Stimulated activated CD4-positive, alpha-beta T cell treated with anti-CD3 and anti-CD28 coated beads, Interleukin-2, amount 100 ng/mL, for 24 hours (primary cell): ENCODE measurements at places on chromosomes 5 and 9.

GRCh38 chr9:128721487-128722010, 2.4 kb downstream of the ZDHHC12 start:
- no peak for DNase-seq

DNA sequence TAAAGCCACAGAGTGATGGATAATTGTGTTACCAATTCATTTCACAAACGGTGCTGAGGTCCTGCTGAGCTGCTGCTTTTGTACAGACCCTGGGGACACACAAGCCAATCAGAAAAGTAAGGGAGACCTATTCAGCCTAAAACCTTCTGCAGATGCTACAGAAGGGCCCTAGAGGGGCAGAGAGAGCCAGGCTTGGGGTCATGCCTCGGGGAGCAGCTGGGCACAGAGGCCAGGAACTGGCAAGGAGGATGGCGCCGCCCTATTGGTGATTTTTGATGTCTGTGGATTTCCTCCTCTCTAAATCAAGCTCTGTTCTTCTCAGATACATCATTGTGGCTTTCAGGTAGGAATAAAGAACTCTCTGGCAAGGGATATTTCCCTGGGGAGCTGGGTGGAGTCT, 181.9 kb downstream of the ZNF462 start:
- no peak for DNase-seq

GRCh38 chr5:132073231-132074013, at the start of gene CSF2:
Gene CSF2 (plus strand): TSS chr5:132073789. CDS start chr5:132073824, 35 bp downstream.
- no peak for DNase-seq

GRCh38 chr9:34374905-34375552, 1.7 kb downstream of the MYORG start:
- no peak for DNase-seq

DNA sequence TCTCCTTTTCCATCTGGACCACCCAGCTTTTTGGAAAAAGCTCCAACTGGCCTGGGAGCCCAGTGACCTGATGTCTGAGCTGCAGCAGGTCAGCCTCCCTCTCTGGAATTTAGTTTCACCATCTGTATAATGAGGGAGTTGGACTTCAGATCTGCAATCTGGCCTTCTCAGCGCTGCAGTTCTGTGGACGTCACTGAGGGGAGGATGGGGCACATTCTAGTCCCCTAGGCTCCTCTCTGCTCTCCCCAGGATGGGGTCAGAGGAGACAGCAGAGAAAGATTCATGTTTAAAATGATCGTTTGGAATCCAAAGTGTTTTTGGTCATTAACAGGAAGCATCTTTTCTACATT, 10.2 kb downstream of the OR13J1 start:
- DNase-seq = no peak

DNA sequence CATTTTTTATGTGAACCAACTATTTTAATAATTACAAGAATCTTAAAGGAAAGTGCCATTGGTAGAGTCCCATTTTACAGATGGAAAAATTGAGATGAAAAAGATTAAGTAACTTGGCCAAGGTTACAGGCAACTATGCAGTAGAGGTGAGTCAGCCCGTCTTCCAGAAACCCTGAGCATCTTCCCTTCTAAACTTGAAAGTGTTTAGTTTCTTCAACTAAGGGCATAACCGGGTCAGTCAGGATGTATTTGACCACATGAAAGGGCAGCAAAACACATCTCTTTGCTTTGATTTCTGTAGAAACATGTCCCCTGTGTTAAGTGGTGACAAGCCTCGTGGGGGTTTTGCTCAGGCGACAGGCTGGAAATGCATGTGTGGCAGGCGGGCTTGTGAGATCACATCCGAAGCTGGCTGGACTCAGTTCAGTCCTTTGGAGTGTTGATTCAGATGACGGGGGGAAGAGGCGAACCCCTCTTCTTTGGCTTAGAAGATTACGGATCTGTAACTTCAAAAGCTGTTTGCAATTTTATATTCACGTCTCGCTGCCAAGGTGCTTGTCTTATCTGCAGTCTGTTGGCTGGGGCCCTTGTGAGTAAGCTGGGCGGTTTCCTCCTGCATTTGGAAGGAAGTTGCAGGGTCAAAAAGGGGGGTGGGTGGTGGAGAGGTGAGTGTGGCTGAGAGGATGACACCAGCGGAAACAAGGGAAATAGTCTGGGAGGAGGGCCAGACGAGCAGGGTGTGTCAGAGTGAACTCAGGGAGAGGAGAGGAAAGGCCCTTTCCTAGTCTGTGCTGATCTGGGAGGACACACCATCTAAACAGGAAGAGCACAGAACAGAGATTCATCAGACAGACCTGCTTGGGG, 78.9 kb upstream of the RPS23 start:
- peak; percentile 72 for DNase-seq

GRCh38 chr5:86526811-86527348, 90.9 kb upstream of the COX7C start:
- no peak for DNase-seq

DNA sequence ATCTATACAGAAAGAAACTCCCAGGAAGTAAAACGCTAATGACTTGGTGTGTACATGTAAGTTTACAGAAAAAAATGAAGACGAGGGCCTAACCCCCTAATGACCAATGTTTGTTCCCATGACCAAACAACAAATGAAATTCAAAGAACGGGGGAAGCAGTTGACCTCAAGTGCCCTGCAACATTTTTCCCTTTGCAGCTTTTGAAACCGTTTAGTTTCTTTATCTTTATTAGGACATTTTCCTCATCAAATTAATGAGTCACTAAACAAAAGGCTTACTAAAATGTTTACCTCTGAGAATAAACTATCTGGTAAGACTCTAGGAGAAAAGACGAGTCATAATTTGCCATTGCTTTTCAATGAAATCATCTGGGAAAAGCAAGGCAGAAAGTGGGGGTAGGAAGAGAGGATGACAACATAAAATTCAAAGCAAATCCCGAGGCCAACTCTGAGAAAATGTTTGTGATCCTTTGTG, 57.4 kb downstream of the LHFPL2 start:
- no peak for DNase-seq

DNA sequence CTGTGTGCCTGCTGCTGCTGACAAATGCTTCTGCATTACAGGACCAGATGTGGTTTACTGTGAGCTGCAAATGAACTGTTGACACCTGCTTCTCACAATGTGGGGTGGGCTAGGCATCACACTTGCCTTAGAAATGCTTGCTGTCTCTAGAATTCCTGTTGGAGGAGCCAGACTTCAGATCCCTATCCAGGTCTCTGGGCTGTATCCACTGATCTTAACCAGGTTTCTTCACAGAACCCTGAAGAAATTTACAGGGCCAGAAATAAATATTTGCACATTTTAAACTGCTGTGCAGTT, 255.4 kb downstream of the FAM114A2 start:
- DNase-seq = no peak

- no peak for DNase-seq
Observed at GRCh38 chr5:31107091-31107518, 86.4 kb upstream of the CDH6 start.

DNA sequence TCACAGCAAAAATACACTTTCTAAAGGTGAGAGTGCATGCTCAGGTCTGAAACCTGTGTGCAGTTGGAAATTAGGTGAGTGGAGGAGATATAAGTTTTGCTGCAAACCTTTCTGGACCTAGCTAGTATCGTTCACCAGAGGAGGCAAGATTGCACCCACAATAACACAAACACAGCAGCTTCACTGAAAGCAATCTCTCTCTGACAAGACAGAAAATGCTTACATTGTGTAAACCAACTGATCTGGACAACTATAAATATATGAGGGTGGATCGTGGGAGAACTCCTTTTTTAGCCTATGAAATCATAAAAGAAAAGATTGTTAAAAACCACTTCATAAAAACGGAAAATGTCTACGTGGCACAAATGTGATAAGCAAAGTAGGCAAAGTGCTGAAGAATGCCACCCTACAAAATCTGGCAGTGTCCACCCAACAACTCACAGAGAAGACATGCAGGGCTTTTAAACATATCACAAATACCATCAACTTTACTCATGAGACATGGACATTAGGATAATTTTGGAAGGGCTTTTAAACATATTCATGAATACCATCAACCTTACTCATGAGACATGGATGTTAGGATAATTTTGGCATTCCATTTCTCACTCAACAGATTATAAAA, 134.3 kb downstream of the CDH18 start:
- DNase-seq = no peak

GRCh38 chr5:165735388-165735787, 2230.0 kb downstream of the MAT2B start:
- no peak for DNase-seq

- peak; percentile 46 for DNase-seq
Observed at GRCh38 chr5:32173267-32174010, 680 bp downstream of the GOLPH3 start.

GRCh38 chr9:116549061-116549664, 137.9 kb upstream of the TRIM32 start:
- DNase-seq = no peak

- DNase-seq = no peak
Observed at GRCh38 chr5:173735184-173735583, 118.7 kb upstream of the BOD1 start.

DNA sequence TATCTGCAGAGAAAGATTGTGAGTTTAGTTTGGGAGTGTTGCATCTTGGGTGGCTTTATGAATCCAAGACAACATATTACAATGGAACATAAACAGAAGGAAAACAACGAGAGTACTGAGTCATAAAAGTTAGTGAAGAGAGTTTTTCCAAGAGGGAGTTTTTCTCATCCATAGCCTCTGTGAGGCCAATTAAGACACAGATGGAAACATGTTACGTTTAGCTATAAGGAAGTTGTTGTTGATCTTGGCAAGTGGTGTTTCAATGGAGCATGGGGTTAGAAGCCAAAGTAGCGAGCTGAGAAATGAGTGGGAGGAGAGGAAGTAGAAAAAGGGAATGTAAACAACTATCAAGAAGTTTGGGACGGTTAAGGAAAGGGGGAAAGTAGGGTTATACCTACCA, 53.3 kb upstream of the SPATA31D4 start:
- DNase-seq = no peak

GRCh38 chr5:179378441-179379271, 33.4 kb upstream of the ADAMTS2 start:
- DNase-seq = no peak

GRCh38 chr5:96070622-96071225, 109.1 kb upstream of the ELL2 start:
- DNase-seq = no peak

DNA sequence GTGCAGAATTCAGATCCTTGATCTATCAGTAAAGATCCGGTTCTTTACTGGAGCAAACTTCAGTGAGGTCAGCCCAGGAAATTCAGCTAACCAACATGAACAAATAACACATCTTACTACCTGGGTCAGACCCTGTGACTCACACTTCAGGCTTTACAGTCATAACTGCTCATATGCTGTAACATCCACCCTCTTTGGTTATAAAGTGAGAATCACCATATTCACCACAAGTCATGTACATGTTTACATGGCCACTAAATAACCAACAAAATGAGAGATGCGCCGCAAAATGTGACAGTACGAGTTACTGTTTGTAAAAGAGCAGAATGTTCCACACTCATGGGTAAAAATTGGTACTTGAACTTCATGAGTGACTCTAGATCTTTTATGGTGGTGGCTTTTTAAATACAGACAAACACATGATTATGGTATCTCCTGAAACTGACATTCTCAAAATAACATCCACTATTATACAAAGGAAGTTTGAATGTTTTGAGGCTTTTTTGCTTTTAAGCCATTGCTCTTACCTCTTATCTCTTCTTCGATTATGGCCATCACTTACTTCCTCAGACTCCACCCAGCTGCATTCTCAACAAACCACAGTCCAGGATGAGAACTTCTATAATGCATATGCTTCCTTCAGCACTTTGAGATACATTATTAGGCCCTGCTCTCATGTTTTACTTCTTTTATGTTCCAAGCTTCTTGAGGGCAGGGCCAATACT, 516.6 kb downstream of the RAB3C start:
- no peak for DNase-seq

DNA sequence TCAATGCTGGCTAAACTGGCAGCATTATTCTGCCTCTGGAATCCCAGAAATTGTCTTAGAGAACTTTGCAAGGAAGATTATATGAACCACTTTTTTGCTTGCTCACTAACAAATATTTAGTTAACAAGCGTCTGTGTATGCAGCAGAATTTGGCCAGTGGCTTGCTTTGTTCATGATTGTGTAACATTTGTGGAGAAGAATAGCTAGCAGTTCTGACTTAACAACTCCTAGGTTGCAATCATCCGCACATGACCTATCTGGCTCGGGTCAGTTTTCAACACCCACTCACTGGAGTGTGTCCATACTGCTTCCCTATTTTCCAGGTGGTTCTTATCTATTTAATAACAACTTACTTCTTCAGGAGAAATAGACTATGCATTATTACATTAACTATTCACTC, 98.5 kb downstream of the SNX18 start:
- no peak for DNase-seq

GRCh38 chr9:135098400-135099105, 11.1 kb downstream of the OLFM1 start:
- no peak for DNase-seq

- no peak for DNase-seq
Observed at GRCh38 chr9:8724284-8725018, 924.9 kb upstream of the DMAC1 start.

DNA sequence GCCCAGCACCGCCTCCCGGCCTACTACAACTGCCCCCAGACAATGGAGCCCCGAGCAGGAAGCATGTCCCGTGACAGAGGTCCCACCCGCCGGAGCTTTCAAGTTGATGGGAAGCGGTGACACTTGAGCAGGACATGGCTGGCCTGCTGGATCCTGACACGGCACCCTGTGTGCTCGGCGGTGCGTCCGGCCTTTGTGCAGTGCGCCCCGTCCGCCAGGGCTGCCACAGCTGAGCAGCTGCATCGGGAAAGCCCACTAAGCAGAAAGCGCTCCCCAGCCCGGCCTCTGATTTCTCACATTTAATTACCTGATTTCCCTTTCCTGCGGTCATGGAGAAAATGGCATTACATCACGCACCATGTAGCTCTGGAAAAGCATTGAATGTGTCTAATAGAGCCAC, 611.9 kb downstream of the IRX1 start:
- DNase-seq = no peak

DNA sequence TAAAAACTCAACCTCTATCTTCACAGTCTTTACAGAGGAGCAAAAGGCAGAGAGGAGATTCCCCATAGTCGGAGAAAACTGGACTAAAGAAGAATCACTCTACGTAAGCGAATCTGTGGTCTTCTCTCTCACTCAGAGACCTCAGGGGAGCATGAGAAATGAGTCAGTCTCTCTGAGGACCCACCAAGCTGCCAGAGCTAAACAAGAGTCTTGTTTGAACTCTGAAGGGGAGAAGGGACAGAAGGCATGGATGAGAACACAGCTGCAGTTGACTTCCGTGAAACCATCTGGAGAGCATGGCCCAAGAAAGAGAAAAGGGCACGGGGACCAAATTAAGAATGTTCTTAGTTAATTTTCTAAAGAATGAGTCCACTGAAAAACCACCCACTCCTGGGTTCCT, 12.8 kb upstream of the MAN2A1 start:
- DNase-seq = no peak

DNA sequence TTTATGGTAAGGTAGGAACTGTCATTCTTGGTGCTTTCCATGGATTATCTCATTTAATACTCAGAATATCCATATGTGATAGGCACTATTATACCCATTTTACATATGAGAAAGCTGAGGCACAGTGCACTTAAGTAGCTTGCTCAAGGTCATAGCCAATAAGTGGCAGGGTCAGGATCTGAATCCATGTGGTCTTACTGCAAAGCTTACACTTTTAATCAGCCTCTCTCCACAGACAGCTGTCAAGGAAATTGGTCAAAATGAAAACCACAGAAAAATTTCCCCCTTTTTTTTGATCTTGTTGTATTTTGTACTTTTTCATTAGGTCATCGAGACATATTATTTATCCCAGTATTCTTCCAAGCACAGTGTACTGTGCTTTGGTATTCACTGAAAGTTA, 78.5 kb downstream of the ERCC6L2 start:
- DNase-seq = no peak
